ENCODE measurements at places on chromosomes 4 and X.

DNA sequence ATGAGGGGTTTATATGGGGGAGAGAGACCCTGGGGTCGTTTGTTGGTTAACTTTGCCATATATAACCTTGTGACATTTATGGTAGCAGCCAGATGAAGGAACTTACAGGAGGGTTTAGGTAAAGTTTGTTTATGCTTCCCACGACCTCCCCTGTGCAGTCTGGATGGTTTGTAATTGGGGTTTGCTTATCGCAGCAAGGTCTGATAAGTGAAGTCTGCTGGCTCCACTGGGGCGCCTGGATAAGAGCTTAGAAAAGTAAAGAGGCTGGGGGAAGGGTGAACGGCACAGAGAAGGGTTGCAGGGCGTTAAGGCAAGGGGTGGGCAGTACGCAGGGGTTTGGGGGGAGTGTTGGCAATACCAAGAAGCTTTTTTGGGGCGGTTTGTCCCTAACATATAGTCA lies 98.7 kb downstream of the KDM6A start:
- no peak for DNase-seq

GRCh38 chrX:24837966-24838365 lies 144.2 kb downstream of the POLA1 start:
- DNase-seq = no peak

DNA sequence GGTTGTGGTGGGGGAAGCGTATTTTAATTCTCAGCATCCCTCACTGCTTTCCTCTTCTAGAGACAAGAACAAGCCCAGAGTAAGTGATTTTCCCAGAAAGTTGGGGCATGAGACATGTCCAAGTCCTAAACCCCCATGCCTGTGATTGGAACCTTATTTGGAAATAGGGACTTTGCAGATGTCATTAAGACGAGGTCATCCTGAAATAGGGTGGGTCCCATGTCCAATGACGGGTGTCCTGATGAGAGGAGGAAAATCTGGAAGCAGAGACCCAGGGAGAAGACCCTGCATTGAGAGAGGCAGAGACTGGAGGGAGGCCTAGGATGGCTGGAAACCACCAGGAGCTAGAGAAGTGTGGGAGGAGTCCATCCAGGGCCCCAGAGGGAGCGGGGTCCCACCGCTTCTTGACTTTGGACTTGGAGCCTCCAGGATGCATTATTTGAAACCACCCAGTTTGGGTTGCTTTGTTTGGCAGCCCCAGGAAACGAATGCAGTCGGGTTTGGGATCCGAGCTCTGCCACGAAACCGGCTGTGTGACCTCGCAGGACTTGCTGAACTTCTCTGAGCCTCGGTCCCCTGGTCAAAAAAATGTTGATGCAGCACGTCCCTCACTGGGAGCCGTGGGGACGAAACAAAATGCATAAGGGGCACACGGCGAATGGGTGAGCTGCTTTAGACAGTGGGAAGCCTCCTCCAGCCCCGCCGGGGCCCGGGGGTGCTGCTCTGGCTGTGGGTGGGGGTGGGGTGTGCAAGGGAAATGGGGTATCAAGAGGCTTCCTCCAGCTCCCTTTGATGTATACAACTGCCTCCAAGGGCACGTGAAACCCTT lies 113.9 kb downstream of the CPZ start:
- no peak for DNase-seq

GRCh38 chr4:41256131-41256739 lies 493 bp upstream of the UCHL1 start:
- no peak for DNase-seq

DNA sequence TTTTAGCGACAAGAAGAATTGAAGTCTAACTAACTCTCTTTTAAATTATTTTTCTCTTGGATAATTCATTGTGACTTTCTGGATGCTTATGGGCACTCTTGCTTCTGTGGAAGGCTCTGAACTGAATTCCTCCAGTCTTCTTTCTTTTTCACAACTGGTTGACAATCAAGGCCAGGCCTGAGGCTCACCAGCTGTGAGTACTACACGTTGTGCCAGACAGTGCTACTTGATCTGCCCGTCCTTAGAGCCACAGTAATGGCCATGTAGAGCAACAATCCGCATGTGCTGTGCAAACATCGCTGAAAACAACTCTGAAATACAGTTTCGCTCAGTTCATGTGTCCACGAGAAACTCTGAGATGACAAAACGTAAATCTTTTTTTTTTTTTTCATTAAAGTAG lies 1336.3 kb upstream of the AGA start:
- no peak for DNase-seq

- no peak for DNase-seq
Measured at GRCh38 chrX:71052721-71053120, 15.4 kb downstream of the SNX12 start.

DNA sequence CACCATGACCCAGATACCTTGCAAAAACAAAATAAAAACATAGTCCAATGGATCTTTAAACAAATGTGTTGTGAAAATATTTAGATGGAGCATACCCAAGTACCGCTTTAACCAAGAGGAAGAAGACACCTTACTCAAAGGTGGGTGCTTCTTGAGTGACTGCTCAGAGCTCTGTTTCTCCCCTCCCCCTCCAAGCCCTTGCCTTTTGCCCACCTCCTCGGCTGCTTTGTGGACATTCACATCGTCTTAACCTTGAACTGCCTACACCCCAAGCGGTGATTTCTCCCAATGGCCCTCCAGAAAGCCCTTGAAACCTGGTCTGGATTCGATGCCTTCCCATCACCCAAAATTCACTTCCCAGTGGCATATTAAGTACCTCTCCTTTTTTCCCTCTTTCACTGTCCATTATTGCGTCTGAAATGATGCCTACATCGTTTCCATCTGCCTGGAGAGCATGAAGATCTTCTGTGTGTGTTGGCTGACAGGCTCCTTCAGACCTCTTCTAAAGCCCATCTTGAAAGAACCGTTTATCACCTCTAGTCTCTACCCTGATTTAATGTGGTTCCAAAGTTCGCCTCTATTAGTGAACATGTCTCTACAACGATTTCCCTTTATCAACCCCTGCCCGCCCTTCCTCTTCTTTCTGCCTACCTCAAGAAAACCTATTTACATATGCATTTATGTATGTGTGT lies 968 bp downstream of the GPRIN3 start:
- no peak for DNase-seq

DNA sequence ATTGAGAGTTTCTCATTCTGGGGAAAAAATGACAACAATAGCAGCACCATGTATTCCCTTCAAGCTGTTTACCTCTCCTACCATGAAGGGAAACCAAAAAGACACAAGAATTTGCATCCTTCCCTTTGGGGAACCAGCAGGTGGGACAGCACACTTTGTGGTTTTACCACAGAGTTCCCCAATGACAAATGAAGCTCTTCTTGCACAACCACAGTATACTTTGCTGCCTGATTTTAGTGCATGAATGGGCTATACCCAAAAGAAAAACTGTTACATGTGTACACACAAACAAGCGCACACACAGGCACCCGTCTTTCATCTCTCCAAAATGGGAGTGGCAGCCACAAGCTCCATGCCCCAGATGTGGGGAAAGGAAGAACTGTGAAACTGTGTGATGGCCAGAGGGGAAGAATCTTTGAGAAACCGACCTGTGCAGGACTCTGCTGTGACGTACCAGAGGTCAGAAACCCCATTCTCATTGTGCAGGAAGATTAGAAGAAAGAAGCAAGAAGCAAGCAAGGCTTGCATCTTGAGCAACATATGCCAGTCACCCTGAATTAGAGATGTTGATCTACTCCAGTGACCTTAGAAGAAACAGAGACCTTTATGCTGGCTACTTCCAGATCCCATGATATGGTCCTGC lies 2.7 kb upstream of the MAML3 start:
- DNase-seq = peak; percentile 51

- DNase-seq = no peak
Measured at GRCh38 chrX:39618178-39618577, 479.6 kb downstream of the BCOR start.

- no peak for DNase-seq
Measured at GRCh38 chrX:74523870-74524735, 90.3 kb downstream of the RLIM start.

- no peak for DNase-seq
Measured at GRCh38 chrX:77628294-77629025, 157.6 kb downstream of the ATRX start.

- no peak for DNase-seq
Measured at GRCh38 chr4:41912546-41912945, 22.7 kb upstream of the TMEM33 start.

- DNase-seq = no peak
Measured at GRCh38 chr4:110292994-110293744, 94.8 kb upstream of the ELOVL6 start.

All from activated CD4-positive, alpha-beta T cell treated with anti-CD3 and anti-CD28 coated beads for 48 hours (primary cell).